ENCODE measurements at places on chromosomes 7 and 10.

DNA sequence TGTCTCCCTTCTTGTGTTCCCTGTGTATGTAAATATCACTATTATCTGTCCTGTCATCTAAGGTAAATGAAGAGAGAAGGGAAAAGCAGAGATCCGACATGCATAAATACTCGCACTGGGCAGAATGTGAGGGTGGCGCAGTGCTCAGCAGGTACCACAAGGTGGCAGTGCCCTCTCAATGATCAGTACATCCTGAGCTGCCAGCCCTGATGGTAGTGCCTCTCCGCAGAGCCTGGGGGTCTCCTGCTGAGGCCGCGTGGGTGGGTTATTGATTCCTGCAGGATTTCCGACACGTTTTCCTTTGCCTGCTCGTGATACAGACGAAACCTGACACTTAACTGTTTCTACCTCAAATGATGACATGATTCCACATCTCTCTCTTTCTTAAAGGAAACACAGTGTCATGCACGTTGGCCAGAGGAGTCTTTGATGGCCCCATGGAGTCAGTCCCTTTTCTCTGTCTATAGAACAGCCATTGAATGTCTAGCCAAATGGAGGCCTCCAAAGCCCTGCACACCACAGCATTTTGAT, 19.8 kb downstream of the RGR start:
- peak; percentile 78 for DNase-seq

- DNase-seq = no peak
Measured at GRCh38 chr7:17626235-17626634, 314.1 kb downstream of the SNX13 start.

GRCh38 chr10:127194111-127194510, 2.3 kb downstream of the INSYN2A start:
- no peak for DNase-seq

DNA sequence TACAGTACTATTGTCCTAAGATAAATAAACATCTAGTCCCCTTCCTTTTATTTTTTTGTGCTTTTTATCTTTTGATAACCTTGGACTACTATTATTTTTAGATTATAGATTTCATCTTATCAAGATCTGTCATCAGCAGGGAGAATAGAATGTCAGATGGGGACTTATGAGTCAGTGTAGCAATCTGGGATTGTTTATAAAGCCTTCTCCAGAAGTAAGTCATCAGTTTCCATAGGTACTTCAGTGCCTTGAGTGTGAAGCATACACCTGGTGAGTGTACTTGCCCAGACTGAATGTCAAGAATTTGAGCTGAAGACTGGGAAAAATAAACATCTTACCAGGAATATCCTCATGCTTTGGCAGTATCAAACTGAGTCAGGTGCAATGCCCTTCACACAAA, 2.1 kb downstream of the CASD1 start:
- no peak for DNase-seq

DNA sequence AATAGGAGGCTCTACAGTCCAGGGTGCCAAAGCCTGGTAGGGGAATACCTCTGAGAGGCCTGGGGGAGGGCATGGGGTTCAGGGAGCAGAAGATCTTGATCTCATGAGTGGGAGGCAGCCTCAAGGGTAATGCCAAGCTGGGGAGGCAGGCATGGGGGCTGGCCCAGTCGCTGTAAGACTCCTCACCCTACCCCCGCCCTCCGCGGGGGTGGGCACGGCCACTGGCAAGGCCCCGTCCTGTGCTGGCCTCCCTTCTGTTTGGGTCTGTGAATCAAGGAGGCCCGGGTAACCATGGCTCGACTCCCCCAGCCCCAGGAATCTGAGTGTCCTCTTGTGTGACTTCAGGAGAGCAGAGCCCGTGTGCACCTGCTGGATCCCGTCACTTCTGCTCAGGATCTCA, 473.9 kb downstream of the PLXNA4 start:
- DNase-seq = no peak

DNA sequence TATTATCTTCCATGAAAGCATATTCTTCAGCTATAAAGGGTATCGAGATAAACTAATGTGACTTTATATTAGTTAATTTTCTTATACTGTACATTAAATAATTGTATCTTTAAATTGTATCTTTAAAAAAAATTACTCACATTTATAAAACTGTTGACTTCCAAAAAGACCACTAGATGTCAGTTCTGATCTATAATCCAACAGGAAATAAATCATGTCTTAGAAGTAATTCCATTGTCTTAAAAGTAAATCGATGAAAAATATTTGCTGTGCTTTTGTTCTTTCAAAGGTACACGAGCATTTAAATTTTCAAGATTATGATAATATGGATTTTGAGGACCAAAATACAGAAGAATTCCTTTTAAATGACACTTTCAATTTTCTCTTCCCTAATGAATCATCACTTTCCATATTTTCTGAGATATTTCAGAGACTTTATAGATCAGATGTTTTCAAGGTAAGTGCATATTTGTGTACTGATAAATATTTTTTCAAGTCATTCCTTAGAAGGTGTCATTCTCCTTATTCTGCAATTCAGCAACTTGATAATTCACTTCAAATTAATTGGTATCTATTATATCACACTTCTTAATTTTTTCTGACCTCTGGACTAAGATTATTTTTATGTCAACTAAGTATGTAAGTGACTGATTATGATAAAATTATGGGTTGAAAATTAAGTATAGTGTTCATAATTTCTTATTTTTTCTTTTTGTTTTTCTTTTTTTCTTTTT, 138.5 kb downstream of the CPED1 start:
- DNase-seq = no peak

GRCh38 chr7:4739528-4739992, 35.9 kb upstream of the AP5Z1 start:
- no peak for DNase-seq

- no peak for DNase-seq
Measured at GRCh38 chr10:128405450-128405849, 279.2 kb upstream of the MKI67 start.

- DNase-seq = no peak
Measured at GRCh38 chr10:129047600-129047999, 419.4 kb upstream of the MGMT start.

- no peak for DNase-seq
Measured at GRCh38 chr7:153496257-153496656, 555.9 kb upstream of the DPP6 start.

Data from H9 (cell line).